NCI-H187 (cell line): ENCODE measurements at places on chromosomes 6 and 20.

- no peak for DNase-seq
These were observed 2.3 kb upstream of the SERPINB6 start for GRCh38 chr6:2973676-2974075.

DNA sequence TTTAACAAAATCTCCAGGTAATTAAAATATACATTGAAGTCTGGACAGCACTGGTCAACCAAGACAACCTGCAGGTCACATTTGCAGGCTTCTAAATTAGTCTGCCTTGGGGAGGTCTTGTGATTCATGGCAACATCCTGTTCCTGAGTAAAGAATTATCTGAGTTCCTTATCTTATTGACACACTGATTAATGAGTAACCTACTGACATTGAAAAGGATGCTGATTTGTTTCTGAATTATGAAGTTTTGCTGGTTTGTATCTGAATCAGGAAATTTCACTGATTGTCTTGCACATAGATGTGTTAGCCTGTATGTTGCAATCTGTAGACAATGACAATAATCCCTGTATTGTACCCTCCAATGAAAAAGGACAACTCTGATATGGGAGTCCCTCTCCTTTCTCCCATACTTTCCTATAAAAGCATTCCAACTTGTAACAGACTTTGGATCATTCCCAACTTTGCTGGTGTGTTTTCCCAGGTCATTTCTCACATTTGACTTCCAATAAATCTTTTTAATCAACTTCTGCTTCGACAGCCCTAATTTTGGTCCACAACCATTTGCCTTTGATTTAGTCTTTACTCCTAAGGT lies 80.0 kb downstream of the LAMP5 start:
- no peak for DNase-seq

GRCh38 chr6:17395112-17395511 lies 1.7 kb downstream of the CAP2 start:
- DNase-seq = no peak

DNA sequence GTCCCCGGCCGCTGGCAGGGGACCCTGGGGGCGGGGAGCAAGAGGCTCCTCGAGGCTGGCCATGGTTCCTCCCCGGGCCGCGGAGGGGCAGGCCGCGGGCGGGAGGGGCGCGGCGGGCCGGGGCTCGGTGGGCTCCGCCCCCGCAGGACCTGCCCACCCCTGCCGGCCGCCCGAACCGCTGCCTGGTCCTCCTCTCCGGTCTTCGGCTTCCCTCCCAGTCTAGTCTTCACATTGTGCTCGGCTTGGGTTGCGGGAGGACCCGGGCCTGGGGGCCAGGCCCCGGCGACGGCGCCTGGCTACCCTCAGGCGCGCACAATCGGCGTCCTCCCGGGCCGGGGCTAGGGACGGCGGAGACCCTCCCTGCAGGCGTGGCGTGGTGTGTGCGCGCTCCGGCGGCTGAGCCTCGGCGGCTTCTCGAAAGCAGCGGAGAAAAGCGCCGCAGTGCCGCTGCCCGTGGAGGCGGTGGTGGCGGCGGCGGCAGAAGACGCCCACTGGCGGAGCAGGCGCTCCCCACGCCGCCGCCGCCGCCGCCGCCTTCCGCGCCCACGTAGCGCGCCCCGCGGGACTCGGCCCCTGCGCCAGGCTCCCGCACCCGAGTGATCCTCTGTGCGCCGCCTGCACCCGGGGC lies at the start of gene PDE10A:
Gene PDE10A, minus strand, starts transcription at position 493 of the 628 bp plus-strand sequence. Its CDS starts 430 bp downstream, at position 63.
- no peak for DNase-seq

- no peak for DNase-seq
These were observed 64.4 kb upstream of the TMEM170B start for GRCh38 chr6:11473008-11473740.

DNA sequence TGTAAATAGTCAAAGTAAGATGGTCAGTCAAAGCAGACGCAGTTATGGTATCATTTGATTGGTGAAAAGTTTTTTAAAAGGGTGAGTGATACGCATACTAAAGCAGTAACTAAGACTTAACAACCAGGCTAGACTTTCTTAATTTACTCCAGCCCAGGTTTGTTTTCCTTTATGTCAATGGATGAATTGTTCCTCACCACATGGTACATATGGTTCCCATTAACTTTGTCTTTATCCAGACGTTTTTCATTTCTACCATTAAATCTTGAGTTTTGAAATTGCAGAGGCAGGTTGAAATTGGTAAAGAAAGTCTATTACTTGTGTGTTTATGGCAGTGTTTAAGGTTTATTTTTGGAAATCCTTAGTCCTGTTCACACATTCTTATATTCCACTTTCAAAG lies 98.5 kb upstream of the SCGN start:
- DNase-seq = no peak

DNA sequence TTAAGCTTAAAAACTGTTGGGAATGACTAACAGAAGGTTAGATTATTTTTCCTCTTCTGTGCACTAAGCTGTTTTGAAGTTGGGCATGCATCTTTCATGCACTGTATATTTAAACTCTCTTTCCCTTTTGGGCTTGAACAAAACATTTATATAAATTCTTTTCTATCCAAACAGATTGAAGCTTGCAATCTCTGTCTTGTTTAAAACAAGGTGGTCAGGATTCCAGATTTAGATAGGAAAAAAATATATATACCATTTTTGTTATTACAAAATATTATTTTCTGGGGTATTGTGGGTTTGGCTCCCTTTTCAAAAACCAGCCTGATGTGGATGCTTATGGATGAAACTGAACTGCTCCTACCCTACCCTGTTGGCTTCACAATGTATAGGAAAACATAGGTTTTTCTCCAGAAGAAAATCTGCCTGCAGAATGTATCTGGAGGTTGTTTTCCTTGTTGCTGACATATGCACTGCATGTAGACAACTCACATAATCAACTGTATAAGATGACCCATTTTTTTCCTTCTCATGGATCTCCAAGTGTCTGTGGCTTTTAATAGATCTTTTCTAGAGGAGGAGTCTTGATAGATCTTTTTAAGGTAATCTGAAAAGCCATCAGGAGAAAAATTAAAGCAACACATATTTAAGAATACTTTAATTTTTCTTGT lies 146.3 kb downstream of the PRL start:
- DNase-seq = no peak

DNA sequence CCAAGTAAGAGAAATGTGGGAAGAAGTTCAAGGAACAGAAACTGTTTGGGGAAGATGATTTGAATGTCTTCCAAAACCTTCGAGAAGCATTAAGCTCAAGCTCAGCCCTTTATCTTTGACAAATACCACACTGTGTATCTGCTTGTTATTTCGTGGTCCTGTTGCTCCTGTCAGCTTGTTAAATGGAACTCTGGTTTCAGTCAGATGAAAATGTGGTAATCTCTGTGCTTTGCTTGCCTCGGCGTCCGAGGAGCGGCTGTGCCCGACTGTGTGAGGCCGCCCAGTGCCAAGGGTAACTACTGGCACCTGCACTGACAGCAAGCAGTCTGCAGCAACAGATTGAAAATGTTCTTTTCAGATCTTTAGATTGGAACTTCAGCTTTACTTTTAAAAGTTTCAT lies 577.9 kb upstream of the FLRT3 start:
- no peak for DNase-seq

- DNase-seq = no peak
These were observed 3.8 kb downstream of the SLC35B2 start for GRCh38 chr6:44253307-44254101.

GRCh38 chr6:15845492-15845891 lies 182.7 kb upstream of the DTNBP1 start:
- DNase-seq = no peak

DNA sequence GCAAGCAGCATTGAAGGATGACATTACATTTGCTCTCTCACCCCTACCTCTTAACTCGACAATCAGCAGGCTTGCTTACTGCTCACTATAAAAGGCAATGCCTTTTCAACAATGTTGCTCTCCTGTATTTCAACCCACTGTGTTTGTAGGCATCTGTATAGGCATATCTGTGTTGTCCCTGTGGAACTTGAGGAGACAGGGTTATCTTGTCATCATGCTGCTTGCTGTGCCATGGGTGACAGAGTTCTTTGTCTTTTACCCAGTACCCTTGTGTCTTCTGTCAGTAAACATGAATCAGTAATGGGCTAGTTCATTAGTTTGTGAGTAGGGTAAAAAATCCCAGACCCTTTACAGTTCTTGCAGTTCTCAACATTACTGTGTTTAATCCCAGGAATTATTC lies 25.2 kb downstream of the PHF3 start:
- no peak for DNase-seq

- no peak for DNase-seq
These were observed 265.0 kb upstream of the MARCKS start for GRCh38 chr6:113591896-113592827.

- DNase-seq = no peak
These were observed 8.4 kb downstream of the CYP21A2 start for GRCh38 chr6:32046450-32047083.

DNA sequence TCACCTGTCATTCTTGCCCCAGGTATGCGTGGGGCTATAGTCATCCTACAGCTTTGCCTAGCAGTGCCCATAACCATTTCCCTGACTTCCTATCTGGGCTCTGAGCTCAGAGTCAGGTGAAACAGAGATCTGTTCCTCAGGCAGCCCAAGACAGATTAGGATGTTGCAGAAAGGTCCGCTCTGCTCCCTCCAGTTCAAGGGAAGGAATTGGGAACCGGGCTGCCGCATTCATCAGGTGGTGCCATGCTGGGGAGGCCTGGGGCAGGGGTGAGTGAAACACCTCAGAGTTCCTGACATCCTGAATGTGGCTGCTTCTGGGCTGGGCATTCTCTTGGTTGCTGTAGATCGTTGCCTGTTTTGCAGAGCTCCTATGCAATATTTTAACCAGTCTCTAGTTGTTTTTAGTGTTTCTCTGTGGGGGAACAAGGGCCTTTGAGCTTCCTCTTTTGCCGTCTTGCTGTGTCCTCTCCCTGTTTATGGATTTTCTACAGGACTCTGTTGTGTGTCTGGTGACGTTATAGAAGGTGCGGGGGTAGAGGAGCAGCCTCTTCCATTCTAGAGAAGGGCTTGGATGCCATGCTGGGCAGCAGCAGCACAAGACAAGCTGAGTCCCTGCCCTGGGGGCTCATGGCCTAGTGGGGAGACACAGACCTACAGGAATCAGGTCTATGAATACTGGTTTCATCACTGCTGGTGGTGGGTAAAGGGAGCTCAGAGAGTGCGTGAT lies 9.2 kb downstream of the ENTPD6 start:
- no peak for DNase-seq

DNA sequence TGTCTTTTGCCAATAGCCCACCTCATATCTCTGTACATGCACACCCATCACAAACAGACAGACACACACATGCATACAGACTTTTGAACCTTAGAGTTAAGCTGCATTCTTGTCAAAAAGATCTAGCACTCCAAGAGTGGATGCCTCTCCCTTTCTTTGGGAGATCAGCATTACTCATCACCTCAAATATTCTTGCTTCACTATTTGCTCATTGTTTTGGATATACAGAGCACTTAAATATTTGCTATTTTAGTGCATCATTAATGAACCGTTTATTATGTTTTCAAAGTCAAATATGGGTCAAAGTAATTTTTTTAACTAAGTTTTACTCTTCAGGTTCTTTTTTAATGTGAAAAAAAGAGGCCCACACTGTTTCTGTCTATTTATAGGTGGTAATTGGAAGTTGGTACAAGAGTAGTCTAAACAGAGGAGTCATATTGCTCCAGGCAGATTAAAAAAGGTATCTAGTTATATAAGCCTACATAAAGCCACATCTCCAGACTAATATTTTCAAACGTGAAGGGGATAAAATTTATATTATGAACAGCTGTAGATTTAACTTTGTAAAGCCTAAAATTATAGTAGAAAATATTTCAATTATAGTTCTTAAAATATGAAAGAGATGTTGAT lies 102.6 kb downstream of the FLRT3 start:
- no peak for DNase-seq

GRCh38 chr6:12147557-12148316 lies 135.6 kb downstream of the HIVEP1 start:
- DNase-seq = no peak

- no peak for DNase-seq
These were observed 108.0 kb upstream of the LRFN2 start for GRCh38 chr6:40695114-40695513.

DNA sequence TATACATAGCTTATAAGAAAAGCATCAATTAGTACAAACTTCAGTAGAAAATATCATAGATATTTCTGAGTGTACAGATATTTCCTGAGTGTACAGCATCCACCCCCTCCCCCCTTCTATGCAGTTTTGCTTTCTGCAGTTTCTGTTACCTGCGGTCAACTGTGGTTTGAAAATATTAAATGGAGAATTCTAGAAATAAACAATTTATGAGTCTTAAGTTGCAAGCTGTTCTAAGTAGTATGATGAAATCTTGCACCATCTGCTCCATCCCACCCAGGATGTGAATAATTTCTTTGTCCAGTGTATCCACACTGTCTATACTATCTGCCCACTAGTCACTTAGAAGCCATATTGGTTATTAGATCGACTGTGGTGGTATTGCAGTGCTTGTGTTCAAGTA lies 15.8 kb upstream of the GPR63 start:
- DNase-seq = no peak

GRCh38 chr20:48287021-48287494 lies 501.8 kb upstream of the SULF2 start:
- DNase-seq = no peak

DNA sequence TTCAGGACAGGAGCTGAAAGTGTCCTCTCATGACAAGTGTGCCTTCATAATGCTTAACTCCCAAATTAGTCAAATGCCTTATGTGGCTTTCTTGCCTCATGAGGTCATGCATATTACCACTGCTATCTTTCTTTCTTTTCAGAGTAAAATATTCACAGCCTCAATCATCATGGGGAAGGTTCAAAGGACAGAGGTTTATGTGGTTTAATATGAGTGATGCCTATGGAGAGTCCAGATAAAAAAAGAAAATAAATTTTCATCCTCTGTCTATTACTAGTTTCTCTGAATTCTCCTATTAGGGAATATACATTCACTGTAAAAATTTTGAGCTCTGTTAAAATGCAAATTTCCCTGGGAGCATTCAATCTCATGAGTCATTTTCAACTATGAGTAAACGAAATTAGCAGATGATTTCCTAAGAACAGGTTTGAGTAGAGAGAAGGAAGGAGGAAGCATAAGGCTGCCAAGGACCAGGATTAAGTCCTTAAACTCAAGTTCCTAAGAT lies 396.9 kb upstream of the ADGRB3 start:
- no peak for DNase-seq

DNA sequence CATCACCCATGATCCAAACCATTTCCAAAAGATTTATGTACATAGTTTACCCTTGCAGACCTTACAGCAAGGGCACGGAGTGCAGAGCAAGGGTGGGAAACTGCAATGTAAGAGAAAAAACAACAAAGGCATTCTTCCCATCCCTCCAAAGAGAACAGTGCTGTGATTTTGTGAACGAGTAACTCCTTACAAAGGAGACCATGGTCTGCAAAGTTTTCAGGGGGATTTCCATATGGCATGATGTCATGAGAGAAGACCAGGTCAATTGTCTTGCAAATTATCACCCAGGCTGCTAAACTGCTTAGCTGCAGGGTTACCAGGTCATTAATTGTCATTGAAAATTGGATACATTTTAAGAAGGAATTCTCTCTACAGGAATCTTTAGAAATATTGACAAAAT lies 58.3 kb downstream of the LAMP5 start:
- no peak for DNase-seq
